ENCODE measurements at places on chromosomes 12 and 14. TPM values are rescaled to one million over a fixed set of nuclear protein-coding genes. Genes with fewer than 3 reads are reported as not detected.

GRCh38 chr12:116599285-116600136, 40.3 kb downstream of the MAP1LC3B2 start:
- peak; percentile 48 for DNase-seq
- H3K4me1 ChIP-seq = peaks cover 20% of the 10 kb centered on the region
- H3K27ac ChIP-seq = peak overlapping the region; percentile 77
- no peaks in the 10 kb centered on the region for H3K36me3 ChIP-seq

DNA sequence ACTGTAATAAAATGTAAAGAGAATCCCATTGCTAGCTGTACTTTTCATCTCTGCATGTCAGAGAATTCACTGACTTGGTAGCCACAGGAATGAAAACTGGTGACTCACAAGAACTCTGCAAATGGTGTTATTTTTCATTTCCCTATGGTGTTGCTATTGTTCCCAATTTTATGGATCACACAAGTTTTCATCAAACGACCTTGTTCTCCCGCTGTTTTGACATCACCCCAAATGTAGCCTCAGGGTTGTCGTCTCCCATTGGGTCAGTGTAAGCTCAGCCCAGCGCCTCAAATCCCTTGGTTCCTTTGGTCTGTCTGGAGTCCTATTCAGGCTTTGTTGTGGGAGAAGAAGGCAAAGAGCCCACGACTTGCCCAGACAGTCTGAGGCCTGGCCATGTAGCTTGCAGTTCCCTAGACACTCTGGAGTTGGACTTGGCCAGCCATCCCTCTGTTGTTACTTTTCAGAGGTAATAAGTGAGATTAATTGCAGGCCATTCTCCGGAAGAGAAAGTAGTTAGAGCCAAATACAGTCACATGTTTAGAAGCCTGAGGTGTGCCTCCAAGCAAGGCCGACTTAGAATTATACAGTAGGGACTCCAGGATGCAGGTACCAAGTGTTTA, 159.2 kb downstream of the TGFB3 start:
- H3K4me1 ChIP-seq = peaks cover 4% of the 10 kb centered on the region
- no peak for DNase-seq
- H3K4me3 ChIP-seq = no peak overlapping the region
- H3K27me3 ChIP-seq = no peaks in the 10 kb centered on the region
- peaks cover 25% of the 10 kb centered on the region for H3K36me3 ChIP-seq
- no peak overlapping the region for H3K27ac ChIP-seq

DNA sequence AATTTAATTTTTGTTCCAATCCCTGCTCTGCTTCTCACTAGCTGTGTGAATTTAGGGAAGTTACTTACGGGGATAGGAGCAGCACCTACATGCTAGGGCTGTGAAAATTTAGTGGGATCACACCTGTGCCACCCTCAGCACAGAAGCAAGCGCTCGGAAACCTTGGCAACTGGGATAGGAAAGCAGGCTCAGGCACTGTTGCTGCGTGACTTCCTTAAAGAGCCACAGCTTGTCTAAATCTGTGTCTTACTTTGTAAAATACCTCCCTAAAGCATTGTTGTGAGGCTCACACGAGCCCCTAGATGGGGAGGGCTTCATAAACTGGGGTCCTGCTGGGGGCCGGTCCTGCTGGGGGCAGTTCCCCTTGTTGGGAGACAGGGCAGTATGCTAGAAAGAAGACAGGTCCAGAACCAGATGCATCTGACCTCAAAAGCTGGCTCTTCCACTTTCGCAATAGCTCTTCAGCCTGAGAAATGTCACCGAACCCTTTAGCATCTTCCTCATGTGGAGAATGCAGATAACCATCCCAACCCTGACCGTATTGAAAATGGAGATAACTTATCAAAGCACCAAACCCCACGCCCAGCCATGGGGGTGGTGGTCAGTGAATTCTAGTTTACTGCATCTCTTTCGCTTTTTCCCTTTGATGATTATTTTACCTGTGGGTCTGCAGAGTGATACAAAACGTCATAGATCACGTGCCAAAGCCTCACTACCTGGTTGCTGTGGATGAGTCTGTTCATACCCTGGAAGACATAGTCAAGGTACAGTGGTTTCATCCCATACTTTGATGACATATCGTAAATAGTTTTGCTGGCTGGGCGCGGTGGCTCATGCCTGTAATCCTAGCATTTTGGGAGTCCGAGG, 54.1 kb downstream of the AK7 start:
- H3K36me3 ChIP-seq = no peaks in the 10 kb centered on the region
- H3K4me3 ChIP-seq = no peak overlapping the region
- H3K4me1 ChIP-seq = no peaks in the 10 kb centered on the region
- no peak for DNase-seq
- H3K27me3 ChIP-seq = no peaks in the 10 kb centered on the region

GRCh38 chr14:97036086-97036852, 239.1 kb downstream of the VRK1 start:
- no peak overlapping the region for H3K27ac ChIP-seq
- H3K4me3 ChIP-seq = no peak overlapping the region
- H3K4me1 ChIP-seq = no peaks in the 10 kb centered on the region
- no peaks in the 10 kb centered on the region for H3K36me3 ChIP-seq
- DNase-seq = no peak

- no peaks in the 10 kb centered on the region for H3K36me3 ChIP-seq
- no peak overlapping the region for H3K27ac ChIP-seq
- DNase-seq = no peak
Observed at GRCh38 chr14:72839753-72840607, 53.9 kb downstream of the DPF3 start.

DNA sequence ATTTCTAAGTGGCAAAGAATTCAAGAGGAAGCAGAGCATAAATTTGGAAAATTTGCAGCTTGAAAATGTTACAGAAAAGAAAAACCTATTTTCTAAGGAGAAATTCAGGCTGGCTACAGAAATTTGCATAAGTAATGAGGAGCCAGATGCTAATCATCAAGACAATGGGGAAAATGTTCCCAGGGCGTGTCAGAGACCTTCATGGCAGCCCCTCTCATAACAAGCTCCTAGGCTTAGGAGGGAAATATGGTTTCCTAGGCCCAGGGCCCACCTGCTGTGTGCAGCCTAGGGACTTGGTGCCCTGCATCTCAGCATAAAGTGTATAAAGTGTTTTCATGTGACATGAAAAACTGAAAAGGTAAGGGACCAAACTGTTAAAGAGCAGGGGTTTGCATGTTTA, 1796.3 kb upstream of the FLRT2 start:
- H3K27ac ChIP-seq = no peak overlapping the region
- no peak overlapping the region for H3K4me3 ChIP-seq
- no peaks in the 10 kb centered on the region for H3K4me1 ChIP-seq
- no peaks in the 10 kb centered on the region for H3K27me3 ChIP-seq

DNA sequence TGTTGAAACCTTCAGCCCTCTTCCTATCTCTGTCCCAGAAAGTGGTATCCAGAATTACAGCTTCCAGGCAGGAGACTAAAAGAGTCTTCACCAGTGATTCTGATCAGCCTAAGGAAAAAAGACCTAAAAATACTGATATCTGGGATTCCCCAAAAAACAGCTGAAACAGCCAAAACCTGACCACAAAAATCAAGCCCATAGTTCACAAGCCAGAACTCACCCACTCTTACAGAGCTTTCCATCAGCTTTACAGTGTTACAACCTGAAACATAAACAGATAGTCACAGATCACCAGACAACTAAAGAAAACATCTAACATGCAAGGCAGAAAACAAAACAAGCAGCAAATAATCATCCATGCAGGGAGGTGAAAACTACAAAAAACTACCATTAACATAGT, 26.0 kb upstream of the TSPAN8 start:
- H3K4me3 ChIP-seq = no peak overlapping the region
- H3K36me3 ChIP-seq = no peaks in the 10 kb centered on the region
- DNase-seq = no peak

DNA sequence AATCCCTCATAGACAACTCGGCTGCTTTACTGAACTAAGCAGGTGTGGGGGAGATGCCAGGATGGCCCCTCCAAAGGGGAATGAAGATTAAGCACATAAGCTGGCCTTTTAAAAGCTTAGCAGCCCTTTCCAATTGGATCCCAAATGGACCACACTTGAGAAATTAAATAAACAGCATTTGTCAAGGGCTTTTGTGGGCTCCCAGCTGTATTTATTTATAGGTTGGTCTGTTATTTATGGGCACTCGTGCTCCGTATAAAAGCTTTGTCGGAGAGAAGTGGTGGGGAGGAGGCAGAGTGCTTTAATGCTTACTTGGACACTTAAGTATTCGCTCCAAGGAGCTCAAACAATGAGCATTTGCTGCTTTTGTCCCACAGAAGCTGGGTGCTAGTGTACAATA, 580.2 kb downstream of the MED13L start:
- no peaks in the 10 kb centered on the region for H3K27me3 ChIP-seq
- no peaks in the 10 kb centered on the region for H3K4me1 ChIP-seq
- H3K27ac ChIP-seq = no peak overlapping the region

DNA sequence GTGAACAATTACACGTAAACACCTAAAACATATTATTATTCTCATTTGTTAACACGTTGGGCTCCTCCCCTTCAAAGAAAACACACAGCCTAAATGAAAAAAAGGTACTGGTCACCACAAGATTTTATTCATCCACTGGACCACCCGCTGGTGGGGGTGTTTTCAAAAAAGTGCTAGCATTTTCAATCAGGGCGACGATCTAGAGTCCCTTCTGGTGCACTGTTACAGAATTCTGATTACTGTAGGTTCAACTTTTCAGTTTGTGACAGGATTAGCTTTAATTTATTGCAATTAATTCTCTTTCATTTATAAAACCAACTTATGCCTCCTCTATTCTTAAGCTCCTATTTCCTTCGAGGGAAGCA, 443 bp downstream of the MAGOHB start:
- no peak for DNase-seq
- peak overlapping the region; percentile 85 for H3K4me3 ChIP-seq
- H3K4me1 ChIP-seq = peaks cover 8% of the 10 kb centered on the region
- H3K27ac ChIP-seq = peak overlapping the region; percentile 76
- H3K36me3 ChIP-seq = peaks cover 3% of the 10 kb centered on the region

DNA sequence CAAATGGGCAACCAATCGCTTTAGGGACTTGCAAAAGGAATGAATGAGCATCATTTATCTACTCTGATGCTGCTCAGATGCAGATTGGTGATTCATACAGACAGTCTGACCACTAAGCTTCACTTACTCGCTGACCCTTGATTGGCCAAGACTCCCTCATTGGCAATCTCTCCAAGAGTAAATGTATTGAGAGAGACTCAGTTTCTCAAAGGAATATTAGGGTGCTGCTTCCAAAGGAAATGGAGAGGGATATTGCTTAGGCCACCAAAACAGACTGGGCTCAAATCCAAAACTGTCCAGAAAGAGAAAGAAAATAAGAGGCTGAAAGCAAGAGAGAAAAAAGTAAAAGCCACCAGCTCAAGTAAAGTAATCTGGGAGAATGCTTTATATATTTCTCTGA, 785.2 kb downstream of the GALC start:
- H3K4me3 ChIP-seq = no peak overlapping the region
- no peak overlapping the region for H3K27ac ChIP-seq
- DNase-seq = no peak
- H3K27me3 ChIP-seq = no peaks in the 10 kb centered on the region
- no peaks in the 10 kb centered on the region for H3K36me3 ChIP-seq

GRCh38 chr14:88016768-88017167, 11.8 kb downstream of the GPR65 start:
- no peaks in the 10 kb centered on the region for H3K36me3 ChIP-seq
- H3K27me3 ChIP-seq = no peaks in the 10 kb centered on the region
- H3K4me3 ChIP-seq = no peak overlapping the region
- no peaks in the 10 kb centered on the region for H3K4me1 ChIP-seq

DNA sequence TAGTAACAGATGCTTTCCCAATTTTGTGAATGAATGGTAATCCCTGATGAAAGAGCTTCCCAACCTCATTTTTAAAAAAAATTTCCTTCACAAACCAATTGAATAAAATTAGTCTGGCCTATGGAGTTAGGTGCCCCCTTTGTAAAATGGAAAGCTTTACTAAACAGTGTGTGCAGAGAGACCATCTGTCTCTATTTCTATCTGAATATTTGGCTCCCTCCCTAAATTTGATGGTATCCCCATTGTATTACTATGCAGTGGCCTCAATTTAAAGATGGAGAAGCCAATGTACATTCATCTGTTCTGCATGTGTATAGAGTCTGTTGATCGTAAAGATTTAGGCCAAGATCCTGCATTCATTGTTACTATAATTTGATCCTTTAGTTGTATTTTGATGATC, 397.7 kb upstream of the RGS6 start:
- H3K27me3 ChIP-seq = no peaks in the 10 kb centered on the region
- H3K36me3 ChIP-seq = peaks cover 3% of the 10 kb centered on the region
- H3K4me1 ChIP-seq = no peaks in the 10 kb centered on the region
- H3K4me3 ChIP-seq = no peak overlapping the region
- no peak overlapping the region for H3K27ac ChIP-seq
- no peak for DNase-seq

DNA sequence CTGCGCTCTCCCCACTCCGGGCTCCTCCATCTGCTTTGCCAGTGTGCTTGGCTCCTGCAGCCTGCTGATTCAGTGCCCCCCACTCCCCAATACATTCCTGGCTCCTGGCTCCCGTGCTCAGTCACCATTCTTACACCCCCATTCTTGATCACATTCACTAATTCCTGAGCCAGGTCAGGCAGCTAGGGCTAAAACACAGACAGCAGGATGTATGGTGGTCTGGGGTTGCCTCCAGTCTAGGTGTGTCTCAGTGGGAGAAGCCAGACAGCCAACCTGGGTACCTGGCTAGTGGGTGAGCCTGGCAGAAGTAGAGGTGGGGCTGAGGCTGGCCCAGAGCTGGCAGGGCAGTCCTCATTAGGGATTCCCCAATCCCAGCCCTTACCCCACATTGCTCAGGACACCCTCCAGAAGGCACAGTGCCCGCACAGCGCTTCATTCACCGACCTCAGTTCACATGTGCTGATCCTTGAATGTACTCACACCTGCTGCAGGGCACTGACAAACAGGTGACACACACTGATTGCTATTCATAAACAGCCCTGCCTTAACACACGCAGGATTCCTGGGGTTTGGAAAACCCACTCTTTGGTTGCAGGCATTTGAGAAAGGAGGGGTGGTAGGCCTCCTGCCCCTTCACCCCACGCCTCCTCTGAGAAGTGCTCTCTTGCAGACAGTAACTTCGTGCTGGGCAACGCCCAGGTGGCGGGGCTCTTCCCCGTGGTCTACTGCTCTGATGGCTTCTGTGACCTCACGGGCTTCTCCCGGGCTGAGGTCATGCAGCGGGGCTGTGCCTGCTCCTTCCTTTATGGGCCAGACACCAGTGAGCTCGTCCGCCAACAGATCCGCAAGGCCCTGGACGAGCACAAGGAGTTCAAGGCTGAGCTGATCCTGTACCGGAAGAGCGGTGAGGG, 1.7 kb downstream of the KCNH3 start:
- DNase-seq = no peak
- H3K27me3 ChIP-seq = peaks cover 97% of the 10 kb centered on the region
- no peak overlapping the region for H3K27ac ChIP-seq
- no peaks in the 10 kb centered on the region for H3K36me3 ChIP-seq
- H3K4me1 ChIP-seq = peaks cover 51% of the 10 kb centered on the region
- no peak overlapping the region for H3K4me3 ChIP-seq

CDCA4 gene
- 28.5 TPM for total RNA-seq

PLEKHH1 gene
- 2.0 TPM for total RNA-seq

DNAH10 gene
- 0.47 TPM for total RNA-seq

ALG10 gene
- 5.9 TPM for total RNA-seq

ESYT1 gene
- 63.4 TPM for total RNA-seq

MFAP5 gene
- 7.5 TPM for total RNA-seq

TUNAR gene
- 0.09 TPM for total RNA-seq

SERPINA12 gene
- 0.05 TPM for total RNA-seq

Data from thymus (tissue), 14 donors.